HT-29 (cell line): ENCODE measurements at places on chromosomes 7 and 10.

DNA sequence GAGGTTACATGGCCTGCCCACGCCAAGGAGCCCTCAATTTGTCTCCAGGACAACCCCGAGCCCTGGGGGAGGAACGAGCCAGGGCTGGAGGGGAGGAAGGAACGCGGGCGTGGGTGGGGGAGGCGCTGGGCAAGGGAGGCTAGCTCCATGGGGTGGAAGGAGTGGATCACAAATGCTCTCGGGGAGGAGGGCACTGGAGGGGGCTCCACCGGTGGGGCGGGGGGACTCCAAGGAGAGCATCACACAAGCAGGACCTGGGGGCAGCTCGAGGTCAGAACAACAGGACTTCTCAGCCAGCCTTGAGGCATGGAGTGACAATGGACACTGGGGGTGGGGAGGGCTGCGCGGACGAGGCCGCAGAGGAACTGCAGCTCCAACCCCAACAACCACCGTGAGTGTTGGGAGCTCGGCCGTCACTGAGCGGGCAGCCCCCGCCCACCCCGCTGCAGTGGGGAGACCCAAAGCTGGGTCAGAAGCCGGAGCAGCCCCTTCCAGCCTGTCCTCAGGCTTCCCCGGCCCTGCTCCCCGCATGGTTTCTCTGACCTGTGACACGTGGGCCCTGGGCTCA lies 41.1 kb downstream of the STK32C start:
- DNase-seq, result no peak

- DNase-seq, result no peak
These were observed 102.3 kb downstream of the MKX start for GRCh38 chr10:27643301-27643700.

GRCh38 chr7:127704211-127704610 lies 52.2 kb downstream of the SND1 start:
- DNase-seq, result peak; percentile 75

DNA sequence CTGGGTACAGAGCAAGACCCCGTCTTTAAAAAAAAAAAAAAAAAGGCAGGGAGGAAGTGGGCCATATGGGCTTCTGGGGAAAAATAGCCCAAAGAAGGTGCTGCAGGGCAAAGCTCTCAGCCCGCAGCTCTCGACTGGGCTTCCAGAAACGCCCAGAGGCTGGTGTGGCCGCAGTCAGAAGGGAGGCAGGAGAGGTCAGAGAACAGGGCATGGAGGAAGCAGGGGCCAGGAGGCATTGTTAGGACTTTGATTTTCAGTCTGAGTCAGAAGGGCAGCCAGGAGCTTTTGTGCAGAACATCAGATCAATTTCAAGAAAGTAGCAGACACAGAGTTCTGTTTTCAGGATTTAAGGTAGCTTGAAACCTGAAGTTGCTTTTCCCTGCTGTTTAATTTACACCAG lies 35.3 kb upstream of the CYTH3 start:
- no peak for DNase-seq

- no peak for DNase-seq
These were observed 122.2 kb upstream of the LRGUK start for GRCh38 chr7:134004829-134005505.

DNA sequence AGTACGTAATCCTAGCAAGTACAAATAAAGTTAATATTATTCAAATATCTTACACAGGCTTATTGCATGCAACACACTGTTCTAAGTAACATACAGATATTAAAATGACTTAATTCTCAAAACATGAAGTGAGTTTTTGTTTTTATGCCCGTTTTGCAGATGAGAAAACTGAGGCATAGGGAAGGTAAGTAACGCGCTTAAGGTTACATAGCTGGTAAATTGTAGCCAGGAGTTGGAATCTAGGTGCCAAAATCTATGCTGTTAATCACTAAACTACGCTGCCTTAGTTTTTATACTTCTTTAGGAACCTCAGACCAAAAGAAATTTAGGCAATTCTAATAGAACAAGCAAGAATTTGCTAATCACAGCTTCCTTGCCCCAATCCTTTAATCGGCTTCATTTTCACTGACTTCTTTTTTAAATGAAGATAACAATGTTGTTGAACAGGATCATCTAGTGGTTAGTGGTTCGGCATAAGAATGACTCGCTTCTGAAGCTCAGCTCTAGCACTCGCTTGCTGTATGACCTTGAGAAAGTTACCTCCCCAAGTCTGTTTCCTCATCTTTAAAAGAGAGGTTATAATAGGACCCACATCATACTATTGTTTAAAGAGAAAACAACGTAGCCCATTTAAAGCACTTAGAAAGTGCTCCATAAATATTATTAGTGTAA lies 1.0 kb upstream of the LRRTM3 start:
- DNase-seq, result no peak

DNA sequence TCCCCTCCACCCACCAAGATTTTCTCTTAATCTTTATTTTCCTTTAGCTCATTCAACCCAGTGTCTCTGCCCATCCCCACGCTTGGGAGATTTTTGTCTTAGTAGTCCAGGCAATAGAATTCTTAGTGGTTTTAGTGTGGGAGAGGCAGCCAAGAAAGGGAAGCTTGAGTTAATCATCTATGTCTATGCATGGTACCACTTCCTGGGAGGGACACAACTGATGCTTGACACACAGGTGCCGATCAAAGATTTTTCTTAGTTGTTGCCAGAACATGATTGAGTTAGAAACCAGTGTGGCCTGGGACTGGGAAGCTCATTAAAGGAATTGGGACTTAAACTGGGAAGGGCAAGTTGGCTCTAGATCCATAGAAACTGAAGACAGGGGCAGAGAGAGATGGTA lies 3.1 kb downstream of the STRA8 start:
- DNase-seq, result no peak

GRCh38 chr10:93712593-93712992 lies 10.2 kb upstream of the FRA10AC1 start:
- no peak for DNase-seq
